ENCODE measurements at places on chromosomes 6 and 20. TPM values are rescaled to one million over a fixed set of nuclear protein-coding genes. Genes with fewer than 3 reads are reported as not detected.
A peak's percentile ranks its signal among the peaks of the same experiment; 100 is the strongest.

GRCh38 chr6:52511572-52512151 is 65.2 kb downstream of the TRAM2 start:
- no peaks in the 10 kb centered on the region for H3K36me3 ChIP-seq
- no peak for DNase-seq
- H3K4me1 ChIP-seq, result peaks cover 30% of the 10 kb centered on the region
- peak overlapping the region; percentile 86 for H3K27ac ChIP-seq

DNA sequence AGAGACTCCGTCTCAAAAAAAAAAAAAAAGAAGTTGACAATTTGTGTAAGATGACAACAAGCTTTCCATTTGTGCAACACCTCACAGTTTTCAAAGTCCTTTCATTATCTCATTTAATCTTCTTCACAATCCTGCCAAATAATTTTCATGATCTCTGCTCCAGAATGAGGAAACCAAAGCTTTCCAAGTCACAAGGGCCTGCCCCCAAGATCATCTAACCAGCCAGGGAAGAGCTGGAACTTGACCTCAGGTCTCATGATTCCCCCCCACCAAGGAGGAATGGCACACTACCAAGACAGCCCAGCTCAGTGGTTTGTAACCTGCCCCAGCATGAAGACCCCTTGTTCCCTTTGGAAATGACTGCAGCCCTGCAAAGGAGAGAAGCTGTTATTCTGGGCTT is 74.0 kb upstream of the PIM1 start:
- no peak for DNase-seq
- no peak overlapping the region for H3K4me3 ChIP-seq
- no peaks in the 10 kb centered on the region for H3K4me1 ChIP-seq
- H3K36me3 ChIP-seq, result no peaks in the 10 kb centered on the region
- no peaks in the 10 kb centered on the region for H3K27me3 ChIP-seq

DNA sequence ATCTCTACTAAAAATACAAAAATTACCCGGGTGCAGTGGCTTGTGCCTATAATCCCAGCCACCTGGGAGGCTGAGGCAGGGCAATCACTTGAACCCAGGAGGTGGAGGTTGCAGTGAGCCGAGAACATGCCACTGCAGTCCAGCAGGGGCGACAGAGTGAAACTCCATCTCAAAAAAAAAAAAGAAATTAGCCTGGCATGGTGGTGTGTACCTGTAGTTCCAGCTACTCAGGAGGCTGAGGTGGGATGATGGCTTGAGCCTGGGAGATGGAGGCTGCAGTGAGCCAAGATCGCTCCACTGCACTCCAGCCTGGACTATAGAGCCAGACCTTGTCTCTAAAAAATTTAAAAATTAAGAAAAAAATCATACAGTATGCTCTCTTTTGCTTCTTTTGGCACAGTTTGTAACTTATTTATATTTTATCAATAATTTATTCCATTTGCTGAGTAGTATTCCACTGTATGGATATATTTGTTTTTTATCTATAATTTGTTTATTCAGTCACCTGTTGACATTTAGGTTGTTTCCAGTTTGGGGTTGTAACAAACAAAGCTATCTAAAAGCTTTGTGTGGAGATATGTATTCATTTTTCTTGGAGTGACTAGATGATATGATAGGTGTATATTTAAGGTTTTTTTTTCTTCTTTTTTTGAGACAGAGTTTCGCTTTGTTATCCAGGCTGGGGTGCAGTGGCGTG is 8.0 kb upstream of the MYBL2 start:
- H3K27ac ChIP-seq, result no peak overlapping the region
- DNase-seq, result no peak
- H3K27me3 ChIP-seq, result no peaks in the 10 kb centered on the region
- H3K36me3 ChIP-seq, result no peaks in the 10 kb centered on the region

- no peak for DNase-seq
- H3K27me3 ChIP-seq, result no peaks in the 10 kb centered on the region
- H3K27ac ChIP-seq, result no peak overlapping the region
- no peak overlapping the region for H3K4me3 ChIP-seq
- H3K36me3 ChIP-seq, result no peaks in the 10 kb centered on the region
Observed at GRCh38 chr6:162533009-162533400, 194.6 kb downstream of the PRKN start.

DNA sequence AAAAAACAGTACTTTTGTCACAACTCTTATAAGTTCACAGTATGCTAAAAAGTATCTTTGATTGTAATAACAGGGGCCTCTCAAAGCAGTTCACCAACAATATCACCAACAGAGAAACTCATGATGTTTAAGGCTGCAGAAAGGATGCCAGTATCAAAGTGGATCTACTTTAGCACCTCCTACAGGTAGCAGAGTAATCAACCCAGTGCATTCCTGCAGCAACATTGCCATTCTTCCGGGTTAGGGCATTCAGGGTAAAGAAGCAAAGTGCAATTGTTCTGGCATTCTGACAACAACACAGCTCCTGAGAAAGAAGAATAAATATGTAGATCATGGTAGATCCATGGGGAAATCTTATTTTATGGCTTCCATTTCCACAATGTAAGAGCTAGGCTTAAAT is 7.6 kb upstream of the SLC17A4 start:
- H3K4me1 ChIP-seq, result no peaks in the 10 kb centered on the region
- DNase-seq, result no peak
- no peaks in the 10 kb centered on the region for H3K36me3 ChIP-seq
- no peak overlapping the region for H3K27ac ChIP-seq

The DEFB116 gene
- total RNA-seq, result not detected

The BAK1 gene
- total RNA-seq, result 0.88 TPM

- H3K27me3 ChIP-seq, result no peaks in the 10 kb centered on the region
- no peak for DNase-seq
- no peaks in the 10 kb centered on the region for H3K36me3 ChIP-seq
Observed at GRCh38 chr6:119076173-119076572, 2.3 kb downstream of the FAM184A start.

DNA sequence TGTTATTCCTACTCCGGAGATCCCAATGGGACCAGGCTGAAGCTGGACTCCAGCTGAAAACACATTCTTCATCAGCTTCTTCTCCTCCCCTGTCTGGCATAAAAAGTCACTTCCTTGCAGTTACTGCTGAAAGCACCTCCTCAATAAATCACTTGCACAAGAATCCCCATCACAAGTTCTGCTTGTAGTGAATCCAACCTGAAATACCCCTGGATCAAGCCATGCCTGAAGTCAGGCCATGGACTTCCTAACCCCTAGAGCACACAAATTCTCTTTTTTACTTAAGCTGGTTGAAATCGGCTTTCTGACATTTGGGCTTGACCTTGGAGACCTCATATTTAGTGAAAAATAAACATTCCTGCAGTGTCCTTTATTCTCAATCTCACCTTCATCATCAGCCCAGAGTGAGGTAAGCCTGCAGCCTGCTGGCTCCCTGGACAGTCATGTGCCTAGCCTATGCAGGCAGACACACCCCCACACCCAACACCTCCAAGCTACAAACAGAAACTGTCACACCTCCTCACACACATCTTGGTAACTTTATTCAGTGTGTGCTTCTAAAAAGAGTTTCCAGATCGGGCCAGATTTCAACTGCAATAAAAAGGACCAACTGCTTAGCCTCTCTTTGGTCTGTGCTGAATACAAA is 51.5 kb upstream of the PTPRT start:
- no peaks in the 10 kb centered on the region for H3K36me3 ChIP-seq
- H3K4me3 ChIP-seq, result no peak overlapping the region
- DNase-seq, result no peak

GRCh38 chr6:20658053-20658452 is 123.8 kb downstream of the CDKAL1 start:
- DNase-seq, result no peak
- no peak overlapping the region for H3K27ac ChIP-seq
- peaks cover 6% of the 10 kb centered on the region for H3K4me1 ChIP-seq
- no peak overlapping the region for H3K4me3 ChIP-seq

GRCh38 chr6:170403451-170403850 is 96.9 kb downstream of the FAM120B start:
- no peaks in the 10 kb centered on the region for H3K36me3 ChIP-seq
- H3K4me3 ChIP-seq, result no peak overlapping the region
- no peaks in the 10 kb centered on the region for H3K27me3 ChIP-seq
- DNase-seq, result no peak
- H3K4me1 ChIP-seq, result no peaks in the 10 kb centered on the region

- peak overlapping the region; percentile 56 for H3K4me3 ChIP-seq
- H3K27ac ChIP-seq, result peak overlapping the region; percentile 96
- DNase-seq, result no peak
- no peaks in the 10 kb centered on the region for H3K4me1 ChIP-seq
- no peaks in the 10 kb centered on the region for H3K27me3 ChIP-seq
Observed at GRCh38 chr6:45376310-45377042, 1.3 kb downstream of the SUPT3H start.

Data from uterus (tissue), 4 donors.